Activated naive CD8-positive, alpha-beta T cell treated with anti-CD3 and anti-CD28 coated beads, Interleukin-2, amount 50 U/mL, for 16 hours (primary cell): ENCODE measurements at places on chromosomes 5 and 9.

- no peak for DNase-seq
Observed at GRCh38 chr5:32865475-32865874, 154.4 kb downstream of the NPR3 start.

GRCh38 chr9:6922680-6923079, 164.9 kb downstream of the KDM4C start:
- no peak for DNase-seq

DNA sequence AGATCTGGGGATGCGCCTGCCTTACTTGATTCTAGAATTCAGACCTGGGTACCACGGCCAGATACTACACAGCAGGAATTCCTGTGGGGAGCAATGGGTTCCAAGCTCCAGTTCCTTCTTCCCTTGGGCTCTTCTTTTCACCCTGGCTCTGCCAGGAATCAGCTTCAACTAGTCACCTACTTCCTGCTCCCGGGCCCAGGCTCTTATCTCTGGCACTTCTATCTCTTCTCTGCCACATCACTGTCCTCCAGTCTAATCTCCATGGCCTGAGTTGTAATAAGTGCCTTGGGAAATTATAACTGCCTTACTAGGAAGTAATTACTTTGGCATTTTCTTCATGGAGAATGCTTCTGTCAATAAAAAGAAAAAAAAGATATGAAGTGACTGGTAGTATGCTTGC, 26.2 kb upstream of the SERINC5 start:
- DNase-seq: no peak

- DNase-seq: no peak
Observed at GRCh38 chr5:74866596-74867162, 492 bp upstream of the FAM169A start.

- DNase-seq: no peak
Observed at GRCh38 chr5:58327289-58327688, 132.6 kb downstream of the PLK2 start.

GRCh38 chr5:81854915-81855314, 104.0 kb upstream of the SSBP2 start:
- DNase-seq: no peak

DNA sequence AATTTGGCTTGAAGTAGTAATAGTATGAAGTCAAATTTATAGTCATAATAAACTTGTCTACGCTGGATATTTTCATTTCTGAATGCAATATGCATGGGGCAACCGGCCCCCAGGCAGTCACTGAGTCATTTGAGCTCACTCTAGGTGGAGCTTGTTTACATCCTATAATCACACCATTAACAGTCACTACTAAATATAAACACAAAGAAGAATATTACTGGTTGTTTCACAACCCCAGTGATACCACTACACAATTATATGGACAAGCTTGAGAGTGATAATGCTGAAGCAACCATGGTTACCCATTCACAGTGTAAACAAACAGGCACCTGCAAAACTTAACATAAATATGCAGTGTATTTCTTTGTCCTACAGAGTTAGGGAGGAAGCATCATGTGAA, 68.7 kb downstream of the MARCHF3 start:
- DNase-seq: no peak

DNA sequence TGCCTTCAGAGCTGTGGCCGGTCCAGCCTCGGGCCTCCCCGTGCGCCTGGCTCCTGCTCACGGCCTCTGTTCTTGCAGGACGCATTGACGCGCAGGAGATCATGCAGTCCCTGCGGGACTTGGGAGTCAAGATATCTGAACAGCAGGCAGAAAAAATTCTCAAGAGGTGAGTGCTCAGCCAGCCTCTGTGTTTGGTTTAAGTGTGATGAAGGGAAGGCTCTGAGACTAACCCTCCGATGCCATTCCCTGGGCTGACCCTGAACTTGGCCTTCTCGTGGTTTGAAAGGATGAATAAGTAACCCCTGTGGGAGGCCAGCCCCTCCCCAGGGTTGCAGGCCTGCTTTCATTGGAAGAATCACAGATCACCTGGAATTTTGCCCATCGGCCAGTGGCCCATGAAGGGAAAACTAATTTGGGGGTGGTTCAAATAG, 26.3 kb downstream of the PTGES2 start:
- no peak for DNase-seq
